Esophagus muscularis mucosa (tissue), 4 donors: ENCODE measurements at places on chromosomes 11 and 22. TPM values are rescaled to one million over a fixed set of nuclear protein-coding genes. Genes with fewer than 3 reads are reported as not detected.

- H3K27ac ChIP-seq, result peak within 1 kb of the TSS; percentile 88
- no peaks in the 10 kb centered on the region for H3K27me3 ChIP-seq
- peaks cover 20% of the 10 kb centered on the region for H3K4me1 ChIP-seq
- DNase-seq, result peak; percentile 94
- H3K4me3 ChIP-seq, result peak within 1 kb of the TSS; percentile 80
- peaks cover 17% of the 10 kb centered on the region for H3K36me3 ChIP-seq
These were observed at the start of gene LRRC75B for GRCh38 chr22:24592851-24593558. LRRC75B (minus strand) TSS chr22:24593073; CDS start chr22:24593039, 34 bp downstream.

DNA sequence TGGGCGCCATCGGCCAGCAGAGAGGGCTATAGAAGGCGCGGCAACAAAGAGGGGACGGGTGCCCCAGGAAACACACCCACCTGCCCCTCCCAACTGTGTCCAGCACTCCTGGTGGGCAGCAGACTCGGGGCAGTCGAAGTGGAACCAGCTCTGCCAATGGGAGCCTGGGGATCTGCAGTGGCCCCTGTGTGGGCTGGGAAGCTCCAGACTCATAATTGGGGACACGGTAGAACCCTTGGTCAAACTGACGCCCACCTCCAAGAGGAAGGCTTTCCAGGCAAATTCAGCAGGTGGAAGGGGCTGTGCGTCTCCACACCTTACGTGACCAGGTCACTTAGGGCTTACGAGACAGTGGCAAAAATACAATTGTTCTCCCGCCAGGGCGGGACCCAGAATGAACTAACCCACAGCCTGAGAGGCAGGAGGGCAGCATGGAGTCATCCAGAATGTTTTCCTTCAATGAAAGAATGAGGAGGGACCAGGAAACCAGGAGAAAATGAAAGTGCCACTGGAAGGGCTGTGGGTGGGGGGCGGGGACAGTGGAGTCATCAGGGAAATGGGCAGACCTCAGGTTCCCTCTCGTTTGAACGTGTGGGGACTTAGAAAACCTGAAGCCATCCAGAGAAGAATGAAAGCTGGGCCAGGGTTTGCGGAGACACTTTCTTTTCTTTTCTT lies 53.2 kb upstream of the SHANK2 start:
- no peak overlapping the region for H3K4me3 ChIP-seq
- H3K27ac ChIP-seq, result no peak overlapping the region
- no peaks in the 10 kb centered on the region for H3K27me3 ChIP-seq
- no peaks in the 10 kb centered on the region for H3K4me1 ChIP-seq
- H3K36me3 ChIP-seq, result no peaks in the 10 kb centered on the region
- peak; percentile 75 for DNase-seq

LRRC32 gene
- total RNA-seq, result 44.3 TPM

SLC22A6 gene
- total RNA-seq, result not detected

OR52B2 gene
- total RNA-seq, result not detected

DNA sequence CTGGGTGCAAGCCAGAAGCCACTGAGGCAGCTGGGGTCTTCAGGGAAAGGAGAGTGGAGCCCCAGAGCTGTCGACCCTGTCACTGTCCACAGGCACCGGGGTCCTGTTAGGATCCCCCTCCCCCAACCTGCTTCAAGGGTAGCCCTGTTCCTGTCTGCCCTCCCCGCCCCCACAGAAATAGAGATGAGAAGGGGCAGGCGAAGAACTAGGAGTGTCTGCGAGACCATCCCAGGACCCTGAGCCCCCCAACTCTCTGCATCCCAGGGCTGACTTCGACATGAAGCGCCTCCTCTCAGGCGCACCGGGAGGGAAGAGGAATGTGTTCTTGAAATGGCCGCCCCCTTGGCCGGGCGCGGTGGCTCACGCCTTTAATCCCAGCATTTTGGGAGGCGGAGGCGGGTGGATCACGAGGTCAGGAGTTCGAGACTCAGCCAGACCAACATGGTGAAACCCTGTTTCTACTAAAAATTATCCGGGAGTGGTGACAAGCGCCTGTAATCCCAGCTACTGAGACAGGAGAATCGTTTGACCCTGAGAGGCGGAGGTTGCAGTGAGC lies 607 bp upstream of the ZNF70 start:
- peaks cover 21% of the 10 kb centered on the region for H3K4me1 ChIP-seq
- peak overlapping the region; percentile 92 for H3K27ac ChIP-seq
- H3K27me3 ChIP-seq, result no peaks in the 10 kb centered on the region
- no peaks in the 10 kb centered on the region for H3K36me3 ChIP-seq
- H3K4me3 ChIP-seq, result peak overlapping the region; percentile 86

GRCh38 chr11:74648894-74649293 lies 56.5 kb downstream of the POLD3 start:
- H3K36me3 ChIP-seq, result no peaks in the 10 kb centered on the region
- H3K27ac ChIP-seq, result peak overlapping the region; percentile 83
- H3K4me3 ChIP-seq, result no peak overlapping the region
- no peak for DNase-seq
- H3K27me3 ChIP-seq, result no peaks in the 10 kb centered on the region
- peaks cover 49% of the 10 kb centered on the region for H3K4me1 ChIP-seq

DNA sequence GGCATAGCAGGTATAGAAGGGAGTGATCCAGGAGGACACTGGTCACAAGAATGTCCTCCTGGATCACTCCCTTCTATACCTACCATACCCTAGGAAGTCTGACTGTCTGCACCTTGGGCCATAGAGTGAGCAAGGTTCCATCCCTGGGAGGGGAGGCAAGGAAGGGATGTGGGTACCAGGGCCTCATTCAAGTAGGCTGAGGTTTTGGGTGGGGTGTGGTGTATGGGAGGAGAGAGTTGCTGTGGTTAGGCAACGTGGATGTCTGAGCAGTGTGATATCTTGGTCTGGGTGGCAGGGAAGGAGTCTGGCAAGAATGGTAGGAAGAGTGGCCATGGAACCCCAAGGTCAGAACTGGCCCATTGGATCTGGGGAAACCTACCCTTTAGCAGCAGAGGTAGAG lies 13.2 kb downstream of the PPFIBP2 start:
- H3K36me3 ChIP-seq, result no peaks in the 10 kb centered on the region
- H3K4me3 ChIP-seq, result no peak overlapping the region
- no peak for DNase-seq
- no peaks in the 10 kb centered on the region for H3K27me3 ChIP-seq

DNA sequence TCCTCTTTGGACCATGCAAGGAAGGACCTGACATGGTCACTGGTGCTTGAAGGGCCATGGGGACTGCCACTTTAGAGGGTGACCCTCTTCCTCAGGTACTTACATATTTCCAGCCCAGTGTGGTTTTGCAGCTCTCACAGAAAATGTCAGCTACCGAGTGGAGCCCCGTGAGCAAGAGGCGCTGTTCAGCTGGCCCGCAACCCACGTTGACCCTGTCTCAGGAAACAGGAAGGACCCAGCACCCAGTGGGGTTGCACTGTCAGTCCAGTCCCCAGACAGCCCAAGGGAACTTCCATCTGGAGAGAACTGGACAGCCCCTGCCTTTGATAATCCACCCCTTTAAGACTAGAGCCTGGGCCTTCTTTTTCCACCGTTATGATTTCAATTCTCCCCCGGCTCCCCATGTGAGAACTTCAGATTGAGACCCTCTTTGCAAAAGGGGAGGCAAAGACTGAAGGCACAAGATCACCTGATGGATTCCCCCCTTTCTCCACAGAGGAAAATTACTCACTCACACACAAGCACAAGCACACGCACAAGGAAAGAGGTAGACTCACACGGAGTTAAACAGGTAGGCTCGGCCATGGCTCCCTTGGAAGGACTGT lies 3.4 kb downstream of the YPEL4 start:
- no peaks in the 10 kb centered on the region for H3K36me3 ChIP-seq
- no peak overlapping the region for H3K4me3 ChIP-seq
- H3K27me3 ChIP-seq, result peaks cover 5% of the 10 kb centered on the region
- H3K4me1 ChIP-seq, result peaks cover 53% of the 10 kb centered on the region
- no peak overlapping the region for H3K27ac ChIP-seq

DNA sequence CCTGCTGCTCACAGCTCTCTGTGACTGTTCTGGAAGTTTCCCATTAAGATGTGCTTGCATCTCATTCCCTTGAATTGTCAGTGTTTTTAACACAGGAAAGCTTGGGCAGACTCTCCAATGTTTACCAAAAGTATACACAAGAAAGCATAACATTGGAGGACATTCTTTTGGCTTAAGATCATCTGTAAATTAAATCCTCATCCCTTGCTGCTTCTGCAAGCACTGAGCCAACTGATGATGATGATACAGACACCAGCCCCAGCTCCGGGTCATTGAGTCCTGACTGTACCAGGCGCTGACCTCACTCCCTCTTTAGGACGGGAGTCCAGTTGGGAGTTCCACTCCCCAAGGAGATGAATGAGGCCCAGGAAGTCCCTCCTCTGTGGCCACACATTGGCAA lies 23.8 kb downstream of the CD82 start:
- no peaks in the 10 kb centered on the region for H3K36me3 ChIP-seq
- no peaks in the 10 kb centered on the region for H3K27me3 ChIP-seq
- no peak overlapping the region for H3K4me3 ChIP-seq
- H3K27ac ChIP-seq, result peak overlapping the region; percentile 66

DNA sequence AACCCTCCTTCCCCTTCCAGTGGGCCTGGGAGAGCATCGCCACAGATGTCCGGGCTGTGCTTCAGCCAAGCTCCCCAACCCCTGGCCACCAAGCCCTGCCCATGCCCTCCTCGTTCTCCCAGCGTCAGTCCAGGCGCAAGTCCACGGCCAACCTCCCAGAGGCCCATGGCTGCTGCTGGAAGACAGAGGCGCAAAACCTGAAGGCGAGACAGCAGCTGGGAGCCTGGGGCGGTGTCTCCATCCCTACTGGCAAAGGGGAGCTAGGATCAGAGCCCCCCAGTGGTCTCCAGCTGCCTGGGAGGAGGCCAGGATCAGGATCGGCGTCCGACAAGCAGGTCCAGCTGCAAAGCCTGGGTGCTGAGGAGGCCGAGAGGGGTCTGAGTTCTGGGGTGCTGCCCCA lies 1.9 kb downstream of the TSGA10IP start:
- no peaks in the 10 kb centered on the region for H3K36me3 ChIP-seq
- no peaks in the 10 kb centered on the region for H3K4me1 ChIP-seq
- H3K4me3 ChIP-seq, result no peak overlapping the region
- H3K27me3 ChIP-seq, result peaks cover 15% of the 10 kb centered on the region

GRCh38 chr11:67024966-67025365 lies 2.0 kb downstream of the SYT12 start:
- H3K4me1 ChIP-seq, result peaks cover 20% of the 10 kb centered on the region
- peaks cover 10% of the 10 kb centered on the region for H3K27me3 ChIP-seq
- no peak overlapping the region for H3K27ac ChIP-seq
- no peak overlapping the region for H3K4me3 ChIP-seq
- no peak for DNase-seq

RBMXL2 gene
- total RNA-seq, result not detected

GRCh38 chr22:17876306-17876831 lies 102.1 kb upstream of the BID start:
- H3K4me3 ChIP-seq, result no peak overlapping the region
- H3K36me3 ChIP-seq, result peaks cover 77% of the 10 kb centered on the region
- DNase-seq, result no peak
- H3K4me1 ChIP-seq, result peaks cover 13% of the 10 kb centered on the region
- no peaks in the 10 kb centered on the region for H3K27me3 ChIP-seq

HTR3B gene
- total RNA-seq, result not detected
